Bone marrow (tissue), 2 donors: ENCODE measurements at places on chromosomes 16 and 17.

DNA sequence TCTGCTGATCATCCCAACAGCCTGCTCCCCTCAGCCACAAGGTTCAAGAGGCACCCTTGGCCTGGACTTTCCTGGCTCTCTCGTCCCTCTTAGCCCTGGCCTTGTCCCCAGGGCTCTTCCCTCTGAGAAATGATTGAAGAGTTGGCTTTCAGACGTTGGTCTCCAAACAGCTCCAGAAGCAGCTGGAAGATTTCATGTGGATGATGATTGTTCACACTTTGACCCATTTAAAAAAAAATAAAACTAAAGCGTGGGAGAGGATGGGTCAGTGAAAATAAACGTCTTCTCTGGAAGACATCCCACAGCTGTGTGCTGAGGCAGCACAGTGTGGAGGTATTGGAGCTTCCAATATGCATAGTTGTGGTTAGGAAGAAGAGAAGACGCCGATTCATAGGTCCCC is 54.7 kb upstream of the CDH11 start:
- DNase-seq, result no peak

- no peak for DNase-seq
Measured at GRCh38 chr16:11138769-11139325, 117.2 kb downstream of the SOCS1 start.

GRCh38 chr17:28185658-28186057 is 133.3 kb upstream of the TMEM97 start:
- DNase-seq, result no peak

DNA sequence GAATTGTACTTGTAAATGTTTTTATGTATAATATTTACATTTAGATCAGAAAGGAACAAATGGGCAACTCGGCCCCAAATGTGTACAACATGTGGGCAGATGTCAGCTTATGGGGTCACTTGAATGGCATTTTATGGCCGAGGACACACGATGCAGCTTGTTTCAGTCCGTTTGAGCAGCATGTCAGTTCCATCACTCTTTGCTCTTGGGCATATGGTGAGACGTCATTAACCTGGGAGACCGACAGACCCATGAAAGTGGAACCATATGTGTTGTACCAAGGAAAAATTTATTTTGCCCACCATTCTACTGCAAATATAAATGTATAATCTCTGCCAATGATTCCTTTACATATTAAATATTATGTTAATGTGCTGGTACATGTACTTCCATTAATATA is 561.9 kb upstream of the SOX9 start:
- DNase-seq, result no peak

DNA sequence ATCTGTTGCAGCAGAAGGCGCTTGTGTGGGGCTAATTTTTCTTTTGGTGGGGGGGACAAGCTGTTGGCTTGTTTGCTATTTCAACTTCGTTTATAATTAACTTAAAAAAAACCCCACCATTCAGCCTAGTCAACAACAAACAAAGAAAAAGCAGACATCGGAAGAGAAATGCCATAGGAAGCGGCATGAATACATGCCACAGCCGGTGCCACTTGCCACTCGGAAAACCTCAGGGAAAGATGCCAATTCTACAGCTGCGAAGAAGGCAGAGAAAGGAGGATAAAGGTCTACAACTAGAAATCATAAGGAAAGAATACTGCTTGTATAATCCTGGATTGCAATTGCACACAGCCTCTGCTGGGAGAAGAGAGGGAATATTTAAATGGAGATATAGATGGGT is 254.4 kb upstream of the PMFBP1 start:
- DNase-seq, result no peak

DNA sequence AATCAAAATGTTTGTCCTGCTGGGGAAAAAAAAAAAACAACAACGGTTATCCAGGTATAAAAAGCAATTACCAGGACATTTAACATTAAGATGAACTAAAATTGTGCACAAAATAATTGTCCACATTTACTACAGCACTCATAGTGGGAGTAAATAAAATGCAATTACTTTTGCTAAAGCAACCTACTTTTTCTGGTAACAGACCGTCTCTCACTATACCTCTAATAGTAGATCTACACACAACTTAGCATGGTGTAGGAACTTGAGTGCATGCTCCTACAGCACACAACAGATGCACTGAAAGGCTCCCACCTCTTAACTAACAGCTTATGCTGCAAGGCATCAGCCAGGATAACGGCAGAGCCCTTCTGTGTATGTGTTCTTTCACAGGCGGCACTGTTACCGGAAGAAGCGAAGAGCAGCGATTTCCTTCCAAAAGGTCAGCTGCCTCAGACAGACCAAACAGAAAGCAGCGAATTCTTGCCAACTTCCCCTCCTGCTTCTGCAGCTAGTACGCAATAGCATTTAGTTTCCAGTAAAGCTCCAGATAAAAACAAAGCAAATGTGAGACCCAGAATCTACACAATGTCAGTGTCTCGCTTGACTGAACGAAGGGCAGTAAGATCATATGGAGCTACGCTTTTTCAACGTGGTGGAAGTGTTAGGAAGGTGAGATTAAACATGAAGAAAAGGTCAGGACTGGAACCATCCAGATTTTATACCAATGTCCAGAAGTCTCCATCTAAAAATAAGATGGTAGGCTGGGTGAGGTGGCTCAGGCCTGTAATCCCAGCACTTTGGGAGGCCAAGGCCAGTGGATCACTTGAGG is 27.6 kb downstream of the STAT5B start:
- peak; percentile 27 for DNase-seq

DNA sequence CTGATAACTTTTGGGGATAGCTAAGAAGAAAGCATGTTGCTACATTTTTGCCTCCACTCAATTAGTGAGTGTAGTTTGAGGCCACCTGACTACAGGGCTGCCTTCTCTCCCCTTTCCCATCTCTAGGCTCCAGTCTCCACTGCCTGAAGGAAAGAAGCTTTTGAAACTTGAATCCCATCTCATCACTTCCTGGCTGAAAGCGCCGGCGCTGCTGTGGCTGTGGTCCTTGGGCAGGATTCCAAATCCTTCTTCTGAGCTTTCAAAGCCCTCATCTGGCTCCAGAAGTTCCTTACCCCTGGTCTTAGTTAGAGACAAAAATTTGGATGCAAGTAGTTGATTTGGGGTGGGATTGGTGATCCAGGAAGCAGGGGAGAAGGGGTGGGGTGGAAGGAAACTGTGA is 119.4 kb downstream of the FOXL1 start:
- no peak for DNase-seq

DNA sequence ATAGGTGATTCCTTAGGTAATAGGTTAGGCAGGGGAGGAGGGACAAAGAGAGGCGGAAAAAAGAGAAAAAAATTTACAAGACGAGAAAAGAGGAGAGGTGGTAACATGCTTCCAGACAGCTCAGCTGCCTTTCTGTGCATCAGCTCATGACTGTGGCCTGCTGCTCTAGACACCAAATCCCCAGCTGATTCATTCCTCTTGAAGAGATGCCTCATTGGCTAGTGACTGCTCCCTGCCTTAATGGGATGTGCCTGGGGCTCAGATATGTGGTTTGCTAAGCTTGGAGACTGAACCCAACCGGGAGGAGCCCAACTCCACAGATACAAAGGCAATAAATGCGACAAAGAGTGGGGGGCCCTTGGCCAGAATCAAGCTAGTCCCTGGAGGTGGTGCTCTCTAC is 105.9 kb upstream of the FAM20A start:
- no peak for DNase-seq

DNA sequence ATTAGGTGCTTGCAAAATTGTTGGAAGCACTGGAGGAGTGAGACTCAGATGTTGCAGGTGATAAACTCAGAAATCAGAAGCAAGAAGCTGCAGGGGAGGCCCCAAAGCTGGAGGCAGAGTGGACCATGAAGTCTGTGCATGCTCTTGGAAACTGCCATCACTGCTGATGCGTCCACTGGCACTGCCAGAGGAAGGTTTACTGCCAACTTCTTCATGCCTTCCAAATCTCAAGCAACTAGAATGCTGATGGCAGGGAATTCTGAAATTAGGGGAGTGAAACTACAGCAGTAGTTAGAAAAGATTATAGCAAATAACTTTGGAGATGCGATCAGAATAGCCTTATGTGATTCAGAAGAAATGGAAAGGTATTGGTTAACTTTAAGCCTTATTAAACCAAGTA is 277.1 kb upstream of the SDK2 start:
- DNase-seq, result no peak

DNA sequence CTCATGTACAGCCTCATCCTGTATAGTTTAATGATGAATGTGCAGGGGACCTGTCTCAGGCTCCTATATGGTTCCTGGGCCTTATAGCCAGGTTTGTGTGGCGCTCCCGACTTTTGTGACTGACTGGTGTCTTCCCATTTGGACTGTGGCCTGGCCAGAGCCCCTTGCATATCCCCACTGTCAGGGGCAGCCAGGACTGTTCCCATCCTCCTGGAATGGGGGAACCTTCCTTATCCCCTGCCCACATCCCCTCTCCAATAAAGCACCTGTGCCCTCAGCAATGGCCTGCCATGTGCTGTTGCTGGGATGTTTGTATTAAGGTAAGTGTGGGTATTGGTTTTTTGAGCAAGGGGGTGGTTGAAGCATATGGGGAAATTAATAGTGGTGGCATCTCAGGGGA is 2.6 kb downstream of the B3GNT9 start:
- no peak for DNase-seq

DNA sequence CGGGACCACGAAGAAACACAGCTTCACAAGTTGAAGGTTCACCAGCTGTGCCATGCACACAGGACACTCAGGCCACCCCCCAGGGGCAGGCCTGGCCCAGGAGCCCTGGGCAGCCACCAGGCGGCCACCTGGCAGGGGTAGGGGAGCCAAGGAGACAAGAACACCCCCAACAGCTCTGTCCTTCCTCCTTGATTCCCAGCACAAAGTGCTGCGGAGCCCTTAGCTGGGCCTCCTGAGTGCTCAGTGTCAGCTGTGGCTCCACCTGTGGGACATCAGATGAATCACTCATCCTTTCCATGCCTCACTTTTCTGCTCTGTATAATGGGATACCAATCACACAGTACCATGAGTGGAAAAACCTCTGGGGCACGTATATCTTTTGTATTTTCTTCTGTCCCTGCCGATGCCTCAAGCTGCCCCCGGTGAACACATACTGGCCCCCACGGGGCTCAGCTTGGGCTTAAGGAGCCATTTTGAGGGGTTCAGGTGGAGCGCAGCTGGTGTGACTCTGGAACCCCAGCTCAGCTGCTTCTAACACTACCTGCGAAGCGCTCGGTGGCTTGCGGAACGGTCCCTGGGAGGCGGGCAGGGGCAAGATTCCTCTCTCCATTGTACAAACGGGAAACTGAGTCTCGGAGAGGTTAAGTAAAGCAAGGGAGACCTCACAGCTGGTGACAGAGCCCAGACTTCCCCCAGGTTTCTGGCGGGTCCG is 12.0 kb downstream of the GALK1 start:
- DNase-seq, result no peak

DNA sequence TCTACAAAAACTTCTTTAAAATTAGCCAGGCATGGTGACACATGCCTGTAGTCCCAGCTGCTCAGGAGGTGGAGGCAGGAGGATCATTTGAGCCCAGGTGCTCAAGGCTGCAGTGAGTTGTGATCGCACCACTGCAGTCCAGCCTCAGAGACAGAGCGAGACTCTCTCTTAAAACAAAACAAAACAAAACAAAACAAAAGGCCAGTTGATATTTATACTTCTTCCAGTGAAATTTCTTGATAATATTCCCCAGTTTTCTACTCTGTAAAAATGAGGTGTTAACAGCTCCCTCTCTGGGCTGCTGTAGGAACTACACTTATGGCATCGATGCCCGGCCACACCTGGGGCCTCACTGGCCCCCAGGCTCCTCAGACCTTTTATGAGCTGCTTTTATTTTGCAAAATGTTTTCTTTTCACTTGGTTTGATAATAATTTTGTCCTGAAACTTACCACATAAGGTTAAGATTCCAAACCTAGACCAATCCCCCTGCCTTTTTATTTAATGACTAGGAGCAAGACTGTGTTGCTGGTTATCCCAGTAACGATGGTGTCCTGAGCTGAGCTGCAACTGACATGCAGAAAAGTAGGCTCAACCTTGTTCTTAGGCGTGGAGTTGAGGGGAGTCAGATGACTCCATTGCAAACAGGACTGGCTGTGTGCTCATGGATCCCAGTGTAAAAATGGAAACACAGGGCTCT is 17.6 kb downstream of the MAPK8IP3 start:
- DNase-seq, result peak; percentile 8

DNA sequence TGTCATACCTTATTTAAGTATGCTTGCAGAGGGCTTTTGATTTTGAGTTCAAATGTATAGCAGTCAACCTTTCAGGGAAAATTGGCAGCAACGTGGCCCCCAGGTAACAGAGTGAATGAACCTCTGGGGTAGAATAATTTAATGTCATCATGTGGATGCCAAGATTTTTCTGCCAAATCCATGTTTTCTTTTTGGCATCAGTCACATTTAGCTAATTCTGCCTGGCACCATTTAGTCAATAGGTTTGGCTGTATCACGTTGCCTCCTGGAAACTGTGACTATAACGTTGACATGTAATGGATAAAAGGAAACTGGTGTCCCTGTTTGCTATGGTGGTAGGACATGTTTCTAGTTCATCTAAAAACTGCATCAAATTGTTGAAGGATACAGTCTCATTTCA is 115.5 kb downstream of the HS3ST2 start:
- DNase-seq, result no peak

GRCh38 chr17:11644265-11645212 is 46.3 kb downstream of the DNAH9 start:
- no peak for DNase-seq

DNA sequence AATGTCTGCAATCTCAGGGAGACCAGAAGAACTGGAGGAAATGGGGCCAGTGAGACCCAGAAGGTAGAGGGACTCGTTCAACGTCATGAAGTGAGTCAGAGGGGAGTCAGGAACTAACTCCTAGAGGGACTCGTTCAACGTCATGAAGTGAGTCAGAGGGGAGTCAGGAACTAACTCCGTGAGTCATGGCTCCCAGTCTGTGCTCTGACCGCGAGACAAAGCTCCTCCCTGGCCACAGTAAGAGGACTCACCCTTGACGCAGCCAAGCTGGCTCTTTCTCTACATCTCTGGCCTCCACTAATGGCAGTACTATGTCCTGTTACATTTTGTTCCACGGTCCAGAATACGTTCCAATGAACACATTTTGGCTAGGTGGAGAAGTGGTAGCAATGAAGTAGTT is 902.5 kb downstream of the KCNJ2 start:
- no peak for DNase-seq

GRCh38 chr17:70608193-70608592 is 438.9 kb downstream of the KCNJ2 start:
- no peak for DNase-seq

- no peak for DNase-seq
Measured at GRCh38 chr17:19718613-19719354, 2.4 kb upstream of the SLC47A2 start.

GRCh38 chr16:51852892-51853291 is 694.1 kb downstream of the TOX3 start:
- no peak for DNase-seq
